Naive thymus-derived CD4-positive, alpha-beta T cell (primary cell): ENCODE measurements at places on chromosomes 4 and X. TPM values are rescaled to one million over a fixed set of nuclear protein-coding genes. Genes with fewer than 3 reads are reported as not detected.

Gene MAP3K15
- not detected for polyA plus RNA-seq

Gene SSX2
- polyA plus RNA-seq: not detected

Gene IQSEC2
- 0.24 TPM for polyA plus RNA-seq

Gene PRRG3
- polyA plus RNA-seq: not detected

Gene HSFX2
- not detected for polyA plus RNA-seq

Gene TKTL1
- polyA plus RNA-seq: 47.7 TPM

GRCh38 chrX:68060506-68061205 is 372.6 kb downstream of the OPHN1 start:
- no peak for DNase-seq

DNA sequence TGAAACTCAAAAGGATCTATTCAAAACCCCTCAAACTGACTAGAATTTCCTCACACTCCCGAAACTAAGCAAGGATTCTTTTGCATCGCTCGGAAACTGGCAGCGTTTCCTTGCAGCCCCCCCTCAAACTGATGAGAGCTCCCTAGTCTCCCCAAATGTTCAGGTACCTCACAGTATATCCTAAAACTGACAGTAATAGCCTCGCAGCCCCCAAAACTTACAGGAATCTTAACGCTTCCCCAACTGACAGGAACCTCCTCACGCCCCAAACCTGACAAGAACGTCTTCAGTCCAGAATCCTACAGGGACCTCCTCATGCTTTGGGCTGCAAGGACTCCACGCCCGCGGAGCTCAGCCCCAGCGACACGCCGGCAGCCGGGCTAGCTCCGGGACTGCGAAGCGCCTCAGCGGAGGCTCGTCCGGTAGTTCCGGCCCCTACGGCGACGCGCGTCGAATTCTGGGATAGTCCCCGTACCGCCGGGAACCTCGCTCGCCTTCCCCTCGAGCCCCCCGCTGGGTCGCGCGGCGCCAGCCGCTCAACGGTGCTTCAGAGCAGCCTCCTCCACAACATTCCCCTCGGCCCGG is 640 bp downstream of the PHF8 start:
- DNase-seq: no peak

DNA sequence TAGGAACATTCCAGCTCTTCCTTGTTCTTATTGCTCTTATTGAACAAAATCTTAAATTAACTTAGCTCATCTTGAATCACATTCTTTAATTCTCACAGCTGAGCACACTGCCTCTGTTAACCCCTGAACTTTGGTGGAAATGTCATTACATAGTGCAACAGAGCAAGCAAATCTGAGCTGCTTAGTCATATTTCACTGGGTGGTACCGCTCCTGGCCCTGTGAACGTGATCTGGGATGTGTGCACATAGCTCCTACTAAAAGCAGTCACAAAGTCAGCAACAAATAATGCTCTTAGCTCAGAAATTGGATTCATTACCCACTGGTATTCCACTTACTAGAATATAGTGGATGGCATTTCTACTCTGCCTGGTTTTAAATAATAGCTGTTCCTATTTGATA is 27.9 kb downstream of the ARHGEF6 start:
- no peak for DNase-seq

- DNase-seq: no peak
These were observed 74.4 kb downstream of the MTMR1 start for GRCh38 chrX:150767475-150768131.

DNA sequence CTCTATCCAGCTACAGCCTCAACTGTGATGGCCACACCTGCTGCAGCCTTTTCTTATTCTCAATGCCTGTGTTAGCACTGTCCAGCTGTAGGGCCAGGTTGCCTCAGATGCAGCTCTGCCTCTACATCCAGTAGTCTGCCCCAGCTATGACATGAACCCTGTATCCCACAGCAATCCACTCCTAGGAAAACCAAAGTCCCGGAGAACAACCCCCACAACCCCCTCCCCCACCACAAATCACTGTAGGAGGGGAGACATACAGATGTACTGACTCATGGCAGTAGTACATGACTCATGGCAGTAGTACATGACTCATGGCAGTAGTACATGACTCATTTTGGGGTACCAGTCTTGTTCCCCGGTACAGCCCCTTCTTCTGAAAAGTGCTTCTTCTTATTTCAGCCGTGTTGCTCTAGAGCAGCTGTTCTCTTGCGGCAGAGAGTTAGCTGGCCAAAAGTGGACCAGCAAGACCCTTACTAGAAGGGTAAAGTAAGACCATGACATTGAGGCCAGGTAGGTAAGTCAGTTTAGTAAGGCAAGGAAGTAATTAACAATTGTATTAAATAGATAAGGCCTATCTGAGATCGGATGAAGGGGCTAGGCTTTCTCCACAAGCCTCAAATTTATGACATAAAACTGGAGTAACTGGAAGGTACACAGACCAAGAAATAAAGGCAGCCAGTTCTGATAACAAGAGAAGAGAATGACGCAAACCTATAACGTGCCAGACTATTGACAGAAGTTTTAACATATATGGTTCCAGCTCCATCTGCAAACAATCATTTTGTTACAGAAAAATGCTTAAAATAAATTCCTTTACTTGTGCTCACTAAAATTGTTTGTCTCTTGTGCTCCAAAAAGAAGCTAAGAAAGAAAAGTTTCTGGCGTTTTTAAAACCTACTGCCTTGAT is 221.4 kb downstream of the TACR3 start:
- DNase-seq: no peak

- no peak for DNase-seq
These were observed 10.6 kb downstream of the ADAM29 start for GRCh38 chr4:174928575-174929253.

GRCh38 chr4:80307774-80308465 is 27.6 kb upstream of the CFAP299 start:
- no peak for DNase-seq

GRCh38 chr4:41148292-41148691 is 66.0 kb downstream of the APBB2 start:
- DNase-seq: no peak

- peak; percentile 75 for DNase-seq
These were observed 23.7 kb upstream of the PNMA3 start for GRCh38 chrX:153032397-153033118.
